GM12892 (cell line): ENCODE measurements at places on chromosomes 11 and 22.

GRCh38 chr11:6757373-6757967, 14.3 kb downstream of the OR2AG2 start:
- DNase-seq: no peak

- no peak for DNase-seq
Observed at GRCh38 chr11:1570001-1570453, 2.0 kb downstream of the DUSP8 start.

- no peak for DNase-seq
Observed at GRCh38 chr11:103849366-103849765, 187.1 kb upstream of the DDI1 start.

- DNase-seq: no peak
Observed at GRCh38 chr11:2102132-2102882, 36.9 kb downstream of the IGF2 start.

GRCh38 chr22:17972385-17973191, 51.8 kb downstream of the MICAL3 start:
- DNase-seq: no peak

DNA sequence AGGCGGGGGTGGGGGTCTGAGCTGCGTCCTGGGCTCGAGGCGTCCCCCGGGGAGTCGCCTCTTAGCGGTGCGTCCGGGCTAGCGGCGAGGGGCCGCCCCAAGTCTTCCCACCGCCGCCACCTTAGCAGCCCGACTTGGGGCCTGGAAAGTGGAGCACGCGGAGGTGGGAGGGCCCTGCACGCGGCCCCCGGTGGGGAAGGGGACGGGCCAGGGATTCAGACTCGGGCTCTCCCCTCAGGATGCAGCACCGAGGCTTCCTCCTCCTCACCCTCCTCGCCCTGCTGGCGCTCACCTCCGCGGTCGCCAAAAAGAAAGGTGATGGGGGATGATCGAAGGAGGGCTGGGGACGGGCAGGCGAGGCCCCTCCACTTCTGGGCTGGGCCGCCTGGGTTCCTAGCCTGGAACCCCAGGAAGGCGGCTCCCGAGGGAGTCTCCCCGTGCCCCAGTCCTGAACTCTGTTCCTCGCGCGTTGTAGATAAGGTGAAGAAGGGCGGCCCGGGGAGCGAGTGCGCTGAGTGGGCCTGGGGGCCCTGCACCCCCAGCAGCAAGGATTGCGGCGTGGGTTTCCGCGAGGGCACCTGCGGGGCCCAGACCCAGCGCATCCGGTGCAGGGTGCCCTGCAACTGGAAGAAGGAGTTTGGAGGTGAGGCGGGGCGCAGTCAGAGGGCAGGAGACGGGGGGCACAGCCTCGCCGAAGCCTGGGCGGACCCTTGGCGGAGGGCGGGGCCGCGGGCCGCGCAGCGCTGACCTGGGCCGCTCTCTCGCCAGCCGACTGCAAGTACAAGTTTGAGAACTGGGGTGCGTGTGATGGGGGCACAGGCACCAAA, 563 bp downstream of the MDK start:
- no peak for DNase-seq

DNA sequence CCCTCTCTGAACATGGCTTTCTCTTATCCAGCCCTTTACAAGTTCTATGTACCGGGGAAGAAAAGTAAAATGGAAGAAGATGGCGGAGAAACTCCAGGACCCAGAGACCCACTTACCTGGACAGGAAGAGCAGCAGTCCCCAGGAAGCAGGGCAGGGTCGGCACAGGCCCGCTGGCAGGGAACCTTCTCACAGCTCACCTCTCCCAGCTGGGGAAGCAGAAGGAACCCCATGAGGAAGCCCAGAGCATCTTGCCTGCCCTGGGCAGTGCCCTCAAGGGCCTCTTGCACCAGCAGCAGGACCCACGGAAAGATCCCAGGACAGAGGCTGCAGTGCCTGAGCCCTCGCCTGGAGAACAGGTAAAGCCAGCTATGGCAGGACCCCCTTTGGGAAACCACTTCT, 23.4 kb downstream of the PGA5 start:
- no peak for DNase-seq

DNA sequence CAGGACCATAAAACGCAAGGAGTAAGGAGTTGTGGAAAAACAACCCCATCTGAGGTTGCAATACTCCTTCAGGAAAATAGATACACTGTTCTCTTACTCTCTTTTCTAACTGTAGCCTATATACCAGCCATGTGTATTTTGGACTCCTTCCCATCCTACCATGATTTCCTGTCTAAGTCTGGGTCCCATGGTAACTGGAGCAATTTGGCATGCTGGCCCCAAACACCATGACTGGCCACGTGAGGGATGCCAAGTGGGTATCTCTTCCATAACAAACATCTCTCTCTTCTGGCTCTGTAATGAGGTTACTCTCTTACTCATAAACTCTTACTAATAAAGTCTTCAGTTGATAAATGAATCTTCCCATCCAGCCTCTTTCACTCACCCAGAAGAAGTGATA, 26.5 kb downstream of the ABTB2 start:
- DNase-seq: no peak
